ENCODE measurements at places on chromosomes 7 and 10. TPM values are rescaled to one million over a fixed set of nuclear protein-coding genes. Genes with fewer than 3 reads are reported as not detected.

Gene IMMP2L
- total RNA-seq: 7.3 TPM

Gene NAT16
- total RNA-seq: not detected

DNA sequence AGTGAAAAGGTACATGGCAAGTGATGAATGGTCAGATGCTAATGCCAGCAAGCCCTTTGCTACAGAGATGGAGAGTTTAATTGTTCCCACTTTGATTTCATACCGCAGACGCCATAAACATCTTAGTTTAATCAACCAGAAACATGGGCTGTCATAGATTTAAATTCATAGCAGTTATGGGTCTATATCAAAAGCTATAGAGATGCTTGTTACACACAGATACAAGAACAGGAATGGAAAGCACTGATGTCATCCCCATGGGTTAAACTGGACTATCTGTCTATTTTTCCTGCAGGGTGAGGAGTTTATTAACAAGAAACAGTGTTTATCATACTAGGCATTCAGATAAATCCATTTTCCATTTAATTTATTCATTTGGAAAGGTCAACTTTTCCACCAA lies 409.2 kb downstream of the NRG3 start:
- no peak for DNase-seq

DNA sequence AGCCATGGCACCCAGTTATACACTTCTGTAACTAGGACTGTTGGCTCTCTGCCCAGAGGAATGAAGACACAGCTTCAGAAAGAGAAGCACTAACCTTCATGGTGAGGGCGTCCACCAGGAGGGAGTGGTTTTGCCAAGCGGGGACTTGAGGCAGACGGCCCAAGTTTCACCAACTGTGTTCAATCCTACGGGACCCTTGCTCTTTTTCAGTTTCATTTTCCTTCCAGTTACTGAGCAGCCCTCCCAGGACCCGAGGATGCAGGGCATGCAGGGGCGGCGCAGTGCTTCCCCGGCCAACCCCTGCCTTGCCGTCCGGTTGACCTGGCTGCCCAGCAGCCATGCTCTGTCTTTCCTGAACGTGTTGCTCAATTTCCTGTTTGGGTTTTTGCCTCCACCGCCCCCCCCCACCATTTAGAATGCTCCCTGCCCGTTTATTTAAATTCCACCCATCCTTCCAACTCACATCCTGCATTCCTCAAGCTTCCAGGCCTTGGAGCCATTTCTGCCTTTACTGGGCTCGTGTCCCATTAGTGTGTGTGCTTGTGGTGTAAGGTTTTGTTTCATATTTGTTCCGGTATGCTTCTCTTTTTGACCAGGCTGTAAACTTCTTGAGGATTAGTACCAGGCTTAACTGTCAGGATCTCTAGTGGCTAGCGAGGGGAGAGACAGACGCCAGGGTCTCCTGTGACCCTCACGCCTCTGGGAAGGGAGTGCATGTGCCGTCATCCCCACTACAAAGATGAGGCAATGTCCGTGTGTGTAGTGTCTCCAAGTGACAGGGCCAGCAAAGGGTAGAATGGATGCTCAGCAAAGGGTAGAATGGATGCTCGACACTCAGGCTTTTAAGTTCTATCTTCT lies 31.6 kb downstream of the IL15RA start:
- peak; percentile 45 for DNase-seq

- DNase-seq: no peak
Measured at GRCh38 chr7:128191136-128191844, 49.8 kb upstream of the LEP start.

- no peak for DNase-seq
Measured at GRCh38 chr10:112580267-112580666, 133.3 kb downstream of the VTI1A start.

DNA sequence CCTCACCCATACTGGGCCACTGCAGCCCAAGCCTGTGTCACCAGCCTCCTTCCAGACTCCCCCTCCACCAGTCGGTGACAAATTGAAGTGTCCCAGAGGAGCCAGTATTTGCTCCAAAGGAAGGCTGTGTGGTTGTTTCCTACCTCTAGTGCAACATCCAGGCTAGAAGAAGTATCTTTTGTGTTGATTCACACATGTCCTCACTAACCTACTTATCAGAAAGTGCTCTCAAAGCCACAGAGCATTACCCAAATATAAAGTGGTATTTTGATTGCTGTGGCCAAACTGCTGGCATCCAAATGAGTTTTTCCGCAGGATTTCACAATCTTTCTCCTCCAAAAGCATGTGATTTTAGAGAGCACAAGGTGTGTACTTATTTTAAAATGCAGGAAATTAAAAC lies 134.8 kb downstream of the CUL2 start:
- DNase-seq: no peak

DNA sequence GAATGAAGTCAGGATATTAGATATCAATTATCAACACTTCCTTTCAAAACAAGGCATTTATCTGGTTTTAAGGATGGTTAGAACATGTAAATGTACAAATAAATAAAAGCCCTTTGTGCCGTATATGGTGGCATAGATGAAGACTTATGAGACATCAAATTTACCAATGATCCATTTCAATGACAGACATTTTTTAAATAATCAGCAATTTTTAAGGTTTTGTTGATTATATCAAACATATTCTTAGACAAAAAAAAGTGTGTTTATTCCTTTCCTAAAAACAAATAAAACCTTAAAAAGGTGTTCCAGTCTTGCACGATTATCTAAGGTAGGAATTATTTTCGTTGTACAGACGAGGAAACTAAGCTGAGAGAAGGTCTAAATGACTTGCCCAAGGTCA lies 13.8 kb downstream of the APBB1IP start:
- no peak for DNase-seq

DNA sequence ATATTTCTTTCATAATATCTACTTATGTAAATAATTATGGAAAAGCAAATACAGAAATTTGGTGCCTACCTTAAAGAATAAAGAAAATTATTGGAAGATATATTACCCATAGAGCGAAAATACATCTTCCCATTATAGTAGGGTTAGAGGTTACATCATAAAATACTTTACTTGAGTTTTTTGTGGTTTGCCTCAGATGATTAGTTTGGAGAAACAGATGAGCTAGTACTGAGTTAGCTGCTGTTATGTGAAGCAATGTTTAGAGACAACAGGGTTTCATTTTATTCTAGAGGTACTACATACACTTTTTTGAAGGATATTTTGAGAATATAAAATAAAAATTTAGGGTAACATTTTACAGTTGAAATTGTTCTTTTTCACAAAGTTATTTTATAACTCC lies 2.9 kb upstream of the MLLT10 start:
- DNase-seq: no peak

DNA sequence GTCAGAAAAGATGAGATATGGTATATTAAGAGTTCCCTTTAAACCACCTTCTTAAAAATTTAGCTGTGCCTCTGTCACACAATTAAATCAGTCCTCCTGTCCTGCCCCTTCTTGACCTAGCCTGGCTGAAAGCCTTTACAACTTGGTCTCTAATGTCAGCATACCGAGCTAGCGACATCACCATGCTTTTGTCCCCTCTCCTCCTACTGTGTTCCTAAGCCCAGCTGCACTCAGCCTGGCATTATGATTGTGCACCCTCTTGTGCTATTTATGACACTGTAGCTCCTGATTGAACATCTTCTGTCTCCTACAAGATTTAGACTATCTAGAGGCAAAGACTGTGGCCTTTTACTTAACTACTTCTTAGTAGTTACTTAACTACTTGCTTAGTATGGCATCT lies 29.2 kb downstream of the TDRD1 start:
- DNase-seq: peak; percentile 27

Gene FZD8
- total RNA-seq: 8.7 TPM

DNA sequence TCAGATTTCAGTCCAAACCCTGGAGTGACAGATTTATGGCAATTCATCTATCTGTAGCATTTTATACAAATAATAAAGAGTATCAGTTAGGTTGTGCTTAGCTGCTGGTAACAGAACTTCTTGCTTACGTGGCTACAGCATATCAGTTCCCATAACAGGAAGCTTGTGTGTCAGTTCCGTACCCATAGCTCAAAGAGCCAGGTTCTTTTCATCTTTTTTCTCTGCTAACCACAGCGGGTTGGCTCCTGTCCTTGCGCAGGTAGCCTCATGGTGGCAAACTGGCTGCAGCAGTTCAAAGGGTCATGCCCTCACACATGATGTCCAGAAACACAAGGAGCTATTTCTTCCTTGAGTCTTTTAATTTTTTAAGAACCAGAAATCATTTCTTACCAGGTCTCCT lies 1041.8 kb downstream of the GATA3 start:
- DNase-seq: no peak

Gene AKR1C8
- total RNA-seq: not detected

DNA sequence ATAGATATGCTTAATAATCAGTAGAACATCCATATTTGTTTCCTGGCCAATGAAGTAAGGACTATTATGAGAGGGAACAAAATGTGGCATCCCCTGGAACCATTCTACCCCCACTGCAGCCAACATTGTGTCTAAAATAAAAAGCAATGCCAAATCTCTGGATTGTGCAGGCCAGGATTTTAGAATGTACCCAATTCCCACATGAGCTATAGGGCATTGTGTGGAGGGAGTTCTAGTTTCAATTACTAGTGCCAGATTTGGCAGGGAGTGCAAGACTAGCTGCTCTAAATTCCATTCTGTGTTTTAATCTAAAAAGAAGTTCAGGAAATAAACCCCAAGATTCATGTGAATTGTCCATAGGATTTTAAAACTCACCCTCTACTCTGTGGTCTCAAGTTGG lies 112.3 kb downstream of the HGF start:
- no peak for DNase-seq

GRCh38 chr10:22550732-22551131 lies 163.6 kb downstream of the PIP4K2A start:
- peak; percentile 88 for DNase-seq

Gene ZC3HAV1L
- 10.1 TPM for total RNA-seq

Gene C7orf33
- not detected for total RNA-seq
